ENCODE measurements at places on chromosomes 2 and 18.

- DNase-seq, result no peak
Observed at GRCh38 chr2:28327956-28328922, 64.4 kb upstream of the FOSL2 start.

- DNase-seq, result no peak
Observed at GRCh38 chr2:237291138-237291792, 122.7 kb downstream of the COL6A3 start.

DNA sequence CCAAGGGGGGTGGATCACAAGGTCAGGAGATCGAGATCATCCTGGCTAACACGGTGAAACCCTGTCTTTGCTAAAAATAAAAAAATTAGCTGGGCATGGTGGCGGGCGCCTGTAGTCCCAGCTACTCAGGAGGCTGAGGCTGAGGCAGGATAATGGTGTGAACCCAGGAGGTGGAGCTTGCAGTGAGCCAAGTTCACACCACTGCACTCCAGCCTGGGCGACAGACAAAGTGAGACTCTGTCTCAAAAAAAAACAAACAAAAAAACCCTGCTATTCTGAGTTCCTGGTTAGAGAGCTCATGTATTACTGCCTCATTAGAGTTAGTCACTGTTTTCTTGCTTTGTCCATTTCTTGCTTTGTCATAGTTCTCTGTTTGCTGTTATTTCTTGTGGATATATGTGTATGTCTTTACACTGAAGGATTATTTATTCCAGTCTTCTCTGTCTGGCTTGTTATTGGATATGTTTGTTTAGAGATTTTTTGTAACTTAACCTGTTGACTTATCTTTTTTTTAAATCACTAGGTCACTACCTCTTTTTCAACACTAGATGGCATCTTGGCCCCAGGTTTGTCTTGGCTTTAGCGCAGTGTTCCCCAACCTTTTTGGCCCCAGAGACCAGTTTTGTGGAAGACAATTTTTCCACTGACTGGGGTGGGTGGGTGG is 17.0 kb downstream of the TTLL4 start:
- DNase-seq, result no peak

- no peak for DNase-seq
Observed at GRCh38 chr2:45925636-45926366, 274.3 kb downstream of the PRKCE start.

DNA sequence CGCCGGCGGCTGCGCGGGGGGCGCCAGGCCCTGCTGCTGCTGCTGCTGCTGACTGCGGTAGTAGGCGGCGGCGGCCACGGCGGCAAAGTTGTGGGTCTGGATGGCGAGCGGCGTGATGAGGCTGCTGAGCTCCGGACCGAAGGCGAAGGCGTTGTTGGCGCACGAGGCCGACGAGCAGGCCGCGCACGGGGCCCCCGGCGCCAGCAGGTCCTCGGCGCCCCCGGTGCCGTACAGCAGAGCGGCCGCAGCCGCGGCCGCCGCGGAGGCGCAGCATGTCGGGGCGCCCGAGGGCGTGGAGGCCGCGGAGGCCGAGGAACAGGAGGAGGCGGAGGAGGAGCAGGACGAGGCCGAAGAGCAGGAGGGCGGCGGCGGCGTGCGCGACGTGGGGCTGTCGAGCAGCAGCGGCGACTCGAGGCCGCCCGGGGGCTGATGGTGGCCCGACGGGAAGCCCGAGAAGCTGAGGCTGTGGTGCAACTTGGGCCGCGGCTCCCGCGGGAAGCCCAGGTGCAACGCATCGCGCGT is 1.8 kb downstream of the ZFP36L2 start:
- DNase-seq, result no peak

DNA sequence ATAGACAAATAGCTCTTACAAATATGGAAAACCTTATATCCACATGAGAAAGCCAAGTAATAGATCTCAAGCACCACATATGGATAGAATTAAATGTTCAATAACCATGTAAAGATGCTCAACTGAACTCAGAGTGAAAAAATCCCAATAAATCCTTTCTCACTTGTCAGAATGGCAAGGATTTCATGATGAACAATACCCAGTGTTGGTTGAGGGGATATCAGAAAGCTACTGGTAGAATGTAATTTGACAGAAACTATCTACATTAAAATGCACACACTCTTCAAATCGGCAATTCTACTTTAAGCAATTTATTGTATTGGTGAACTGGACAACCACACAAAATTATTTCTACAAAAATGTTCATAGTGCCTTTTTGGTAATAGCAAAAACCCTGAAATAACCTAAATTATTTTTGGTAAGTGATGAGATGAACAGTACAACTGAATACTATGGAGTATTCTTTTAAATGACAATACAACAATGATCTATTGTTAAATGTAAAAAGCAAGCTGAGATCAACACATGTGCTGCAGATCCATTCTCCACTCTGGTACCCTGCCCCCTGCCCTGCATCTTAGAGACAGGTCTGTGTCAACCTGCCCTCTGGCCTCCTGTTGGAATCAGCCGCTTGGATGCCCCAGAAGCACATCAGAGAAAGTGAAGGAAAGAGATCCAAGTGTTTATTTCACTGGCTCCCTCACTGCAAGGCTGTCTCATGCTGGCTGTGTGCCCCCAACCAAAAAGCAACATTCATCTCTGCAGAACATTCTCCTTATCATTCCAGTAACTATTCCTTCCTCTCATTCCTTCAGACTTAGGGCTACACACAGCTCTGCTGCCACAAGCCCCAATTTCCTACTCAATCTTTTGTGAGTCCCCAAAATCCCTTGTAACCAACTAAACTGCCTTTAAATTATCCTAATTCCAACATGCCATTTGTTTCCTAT is 442.5 kb downstream of the LRATD1 start:
- no peak for DNase-seq

GRCh38 chr2:44200011-44200410 is 31.3 kb downstream of the PPM1B start:
- no peak for DNase-seq

DNA sequence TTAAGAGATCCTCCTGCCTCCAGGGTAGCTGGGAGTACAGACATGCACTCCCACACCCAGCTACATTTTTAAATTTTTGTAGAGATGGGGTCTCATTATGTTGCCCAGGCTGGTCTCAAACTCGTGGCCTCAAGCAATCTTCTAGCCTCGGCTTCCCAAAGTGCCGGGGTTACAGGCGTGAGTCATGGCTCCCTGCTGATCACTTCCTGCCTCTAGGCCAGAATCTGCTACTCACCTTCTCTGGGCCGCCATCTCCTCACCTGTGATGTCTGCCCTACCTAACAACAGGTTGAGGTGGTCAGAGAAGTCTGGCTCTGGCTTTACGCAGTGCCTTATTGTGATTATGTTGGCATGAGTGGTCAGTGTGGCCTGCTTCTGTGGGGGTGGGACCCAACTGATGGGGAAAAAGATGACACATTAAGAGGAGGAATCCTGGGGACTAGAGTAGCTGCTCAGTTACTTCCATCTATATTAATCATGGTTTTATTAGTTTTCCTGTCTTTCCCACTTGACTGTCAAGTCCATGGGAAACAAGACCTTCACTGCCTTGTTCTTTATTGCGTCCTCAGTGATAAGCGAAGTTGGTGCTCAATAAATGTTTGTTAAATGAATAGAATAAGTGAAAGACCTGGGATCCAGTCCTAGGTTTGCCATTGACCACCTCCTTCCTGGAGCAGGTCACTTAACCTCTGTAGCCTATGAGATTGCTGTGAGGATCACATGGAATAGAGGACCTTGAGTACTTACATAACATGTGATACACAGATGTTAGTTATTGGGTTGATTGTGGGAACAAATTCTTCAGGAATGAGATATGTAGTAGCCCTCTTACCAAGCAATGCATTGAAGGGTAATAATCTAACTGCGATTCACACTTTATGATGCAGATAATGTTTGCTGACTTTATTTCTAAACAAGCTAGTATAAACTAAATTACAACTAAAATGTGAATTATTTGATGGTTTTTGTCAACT is 15.7 kb downstream of the KCTD1 start:
- no peak for DNase-seq

DNA sequence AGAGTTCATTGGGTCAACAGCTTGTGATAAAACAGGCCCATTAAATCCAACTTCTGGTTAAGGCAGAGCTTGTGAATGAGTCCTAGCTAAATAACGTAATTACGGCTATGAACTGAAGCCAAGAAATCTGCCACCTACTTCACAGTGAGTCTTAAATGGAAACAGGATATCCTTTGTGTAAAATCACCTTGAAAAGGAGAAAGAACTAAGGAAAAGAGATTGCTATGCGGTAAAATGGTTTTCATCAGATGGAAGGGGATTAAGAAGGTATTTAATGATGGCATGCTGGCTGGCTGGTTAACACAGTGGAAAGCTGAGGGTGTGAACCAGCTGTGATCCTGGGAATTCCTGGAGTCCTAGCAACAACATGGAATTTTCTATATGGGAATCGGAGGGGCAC is 156.6 kb downstream of the DOK6 start:
- no peak for DNase-seq

DNA sequence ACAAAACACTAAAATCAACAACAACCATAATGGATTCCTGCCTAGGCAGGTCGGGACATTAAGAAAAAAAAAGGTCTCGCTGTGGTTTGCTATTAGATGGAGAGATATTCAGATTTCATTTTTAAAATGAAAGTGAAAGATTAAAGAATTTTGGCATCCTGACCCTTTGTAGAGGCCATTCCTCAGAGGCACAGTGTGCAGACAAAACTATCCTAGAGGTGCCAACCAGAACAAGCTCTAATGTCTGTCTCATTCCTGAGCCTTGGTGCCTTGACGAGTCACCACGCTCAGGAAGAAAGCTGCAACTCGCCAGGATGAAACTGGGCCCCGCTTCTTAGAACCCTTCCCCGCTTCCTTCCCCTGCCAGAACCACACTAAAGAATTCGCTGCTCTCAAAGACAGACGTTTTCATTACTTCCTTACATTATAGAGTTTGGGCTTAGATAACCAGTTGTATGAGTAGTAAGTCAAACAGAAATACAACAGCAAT is 156.0 kb downstream of the TGIF1 start:
- no peak for DNase-seq

- no peak for DNase-seq
Observed at GRCh38 chr2:172195836-172196376, 93.2 kb upstream of the DLX2 start.

- no peak for DNase-seq
Observed at GRCh38 chr18:55582325-55582724, 5.7 kb downstream of the TCF4 start.

DNA sequence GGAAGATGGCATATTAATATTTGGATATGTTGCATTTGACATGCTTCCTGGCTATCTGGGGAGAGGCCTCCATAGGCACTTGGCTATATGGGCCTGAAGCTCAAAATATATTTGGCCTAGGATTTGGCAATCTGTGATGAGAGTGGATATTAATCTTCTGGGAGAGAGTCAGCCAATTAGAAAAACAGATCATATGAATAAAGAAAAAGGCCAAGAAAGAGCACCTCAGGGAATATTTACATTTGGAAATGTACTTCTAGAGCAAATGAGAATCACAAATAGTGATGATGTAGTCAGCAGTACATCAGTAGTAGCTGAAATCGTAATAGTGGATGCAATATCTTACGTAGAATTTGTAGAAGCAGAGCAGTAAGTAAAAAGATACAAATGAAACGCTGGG is 277.0 kb downstream of the CTNNA2 start:
- DNase-seq, result no peak

- no peak for DNase-seq
Observed at GRCh38 chr2:210309548-210310233, 5.3 kb downstream of the MYL1 start.

- DNase-seq, result no peak
Observed at GRCh38 chr2:633371-633770, 43.8 kb downstream of the TMEM18 start.

GRCh38 chr2:27959496-27959895 is 69.0 kb downstream of the BABAM2 start:
- DNase-seq, result no peak

- no peak for DNase-seq
Observed at GRCh38 chr2:209638346-209638745, 133.3 kb upstream of the UNC80 start.

- no peak for DNase-seq
Observed at GRCh38 chr2:15147591-15147990, 413.5 kb downstream of the NBAS start.

DNA sequence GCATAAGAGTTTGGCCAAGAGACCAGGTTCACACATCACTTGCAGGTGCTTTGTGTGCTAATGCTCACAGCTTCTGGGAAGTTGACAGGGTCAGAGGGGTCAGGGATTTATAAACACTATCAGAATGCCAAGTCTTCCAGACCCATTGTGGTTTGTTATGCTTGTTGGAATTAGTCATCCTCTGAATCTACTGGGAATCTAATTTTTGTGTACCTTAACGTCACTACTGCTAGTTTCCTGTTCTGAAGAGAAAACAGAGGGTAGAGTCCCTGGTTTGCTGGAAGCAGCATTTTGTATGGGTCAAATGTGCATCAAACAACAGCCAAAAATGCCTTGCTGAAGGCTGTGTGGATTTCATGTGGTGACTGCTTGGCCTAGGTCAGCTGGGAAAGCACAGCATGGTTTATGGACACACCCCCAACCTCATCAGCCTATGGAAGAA is 33.3 kb downstream of the ANTXR1 start:
- DNase-seq, result no peak

DNA sequence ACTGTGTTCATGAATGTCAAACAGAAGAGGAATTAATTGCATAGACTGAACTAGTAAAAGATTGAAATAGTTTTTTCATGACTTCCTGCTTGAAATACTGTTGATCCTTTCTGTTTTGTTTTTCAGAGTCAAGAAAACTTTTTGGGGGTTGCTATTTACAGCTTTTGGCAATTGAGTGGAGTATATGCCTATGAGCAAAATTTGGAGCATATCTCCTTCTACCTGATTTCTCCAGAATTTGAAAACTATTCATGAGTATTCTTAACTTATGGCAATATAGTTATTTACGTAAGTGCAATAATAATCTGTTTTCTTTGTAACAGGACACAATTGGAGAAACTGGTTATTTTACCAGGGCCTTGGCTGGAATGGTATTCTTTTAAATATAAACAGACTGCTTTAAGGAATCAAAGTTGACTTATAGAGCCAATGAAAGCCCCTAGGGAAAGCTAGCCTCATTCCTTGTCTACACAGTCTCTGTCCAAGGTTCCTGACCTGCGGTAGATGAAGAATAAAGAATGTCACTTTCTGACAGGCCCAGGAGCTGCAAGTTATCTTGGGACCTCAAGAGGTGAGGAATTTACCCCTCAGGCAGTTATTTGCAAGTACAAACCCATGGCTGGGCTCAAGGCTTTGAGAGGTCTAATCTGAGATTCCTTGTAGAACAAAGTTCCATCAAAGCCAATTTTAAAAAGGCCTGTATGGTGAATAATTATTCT is 193.5 kb upstream of the NDUFV2 start:
- DNase-seq, result no peak

Data from stimulated activated CD8-positive, alpha-beta memory T cell treated with anti-CD3 and anti-CD28 coated beads, Interleukin-4, amount 100 ng/mL, for 4 hours (primary cell).